GM23248 (cell line): ENCODE measurements at places on chromosomes 2 and 18. TPM values are rescaled to one million over a fixed set of nuclear protein-coding genes. Genes with fewer than 3 reads are reported as not detected.

GRCh38 chr2:138373993-138374408 lies 127.6 kb upstream of the SPOPL start:
- DNase-seq = peak; percentile 64
- no peaks in the 10 kb centered on the region for H3K36me3 ChIP-seq
- H3K4me1 ChIP-seq = no peaks in the 10 kb centered on the region
- no peaks in the 10 kb centered on the region for H3K27me3 ChIP-seq
- no peak overlapping the region for H3K4me3 ChIP-seq

POU3F3 gene
- total RNA-seq = not detected in 2 replicates

SERPINB13 gene
- total RNA-seq = not detected in 2 replicates

IL1R2 gene
- total RNA-seq = 0.22 TPM in 1 of 2 replicates, not detected in the other

DYSF gene
- total RNA-seq = 0.54 TPM in 1 of 2 replicates, not detected in the other

DNAJC5G gene
- total RNA-seq = not detected in 2 replicates

DNA sequence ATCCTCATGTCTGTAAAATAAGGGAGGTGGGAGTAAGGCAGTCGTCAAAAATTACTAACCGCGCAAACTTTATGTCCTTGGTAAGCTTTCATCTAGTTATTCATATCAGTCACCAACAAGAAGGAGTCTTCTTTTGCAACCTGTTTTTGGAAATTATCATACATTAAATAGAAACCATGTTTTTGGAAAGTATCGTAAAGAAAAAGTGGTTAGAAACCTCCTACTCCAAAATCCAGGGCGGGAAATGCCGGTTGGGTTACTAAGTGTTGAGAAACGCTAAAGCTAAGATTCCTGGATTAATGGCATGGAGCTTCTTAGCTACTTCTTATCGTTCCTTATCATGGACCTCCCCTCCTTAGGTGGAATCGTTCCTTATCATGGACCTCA lies 778 bp downstream of the BBS5 start:
- peaks cover 4% of the 10 kb centered on the region; the same call in 1 of the 2 replicates for H3K36me3 ChIP-seq
- H3K27me3 ChIP-seq = no peaks in the 10 kb centered on the region
- H3K4me3 ChIP-seq = peak overlapping the region; percentile 90
- H3K27ac ChIP-seq = peak overlapping the region; percentile 75
- H3K4me1 ChIP-seq = peaks cover 13% of the 10 kb centered on the region
- peak; percentile 61 for DNase-seq

DNA sequence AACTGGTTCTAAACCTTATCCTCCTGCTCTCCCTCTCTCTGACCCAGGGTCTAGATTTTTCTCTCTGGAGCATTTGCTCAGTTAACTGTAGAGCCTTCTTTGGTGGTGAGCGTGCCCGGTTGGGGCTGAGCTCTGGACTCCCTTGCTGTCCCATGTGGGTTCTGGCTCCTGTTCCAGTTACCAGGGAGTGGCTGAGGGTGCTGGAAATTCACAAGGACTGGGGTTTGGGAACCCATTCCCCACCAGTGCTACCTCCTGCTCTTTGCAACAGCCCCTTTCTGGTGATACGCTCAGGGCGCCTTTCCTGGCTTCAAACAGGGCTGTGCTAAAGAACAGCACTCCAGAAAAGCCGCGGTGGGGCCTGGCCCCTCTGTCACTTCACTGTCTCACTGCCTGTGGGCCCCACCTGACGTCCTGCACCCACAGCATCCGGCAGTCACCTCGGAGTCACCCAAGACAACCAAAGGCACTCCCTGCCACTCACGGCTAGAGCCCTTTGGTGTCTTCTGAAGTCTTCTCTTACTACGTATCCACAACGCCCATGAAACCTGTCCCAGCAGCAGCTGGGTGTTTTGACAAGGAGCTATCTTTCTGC lies 41.3 kb downstream of the CAPN13 start:
- 0 out of 2 replicates have a peak, but pooled peaks cover 13% of the 10 kb centered on the region for H3K27me3 ChIP-seq
- DNase-seq = no peak
- no peaks in the 10 kb centered on the region for H3K36me3 ChIP-seq
- H3K27ac ChIP-seq = no peak overlapping the region
- H3K4me3 ChIP-seq = no peak overlapping the region
- 0 out of 2 replicates have a peak, but pooled peaks cover 12% of the 10 kb centered on the region for H3K4me1 ChIP-seq

DNA sequence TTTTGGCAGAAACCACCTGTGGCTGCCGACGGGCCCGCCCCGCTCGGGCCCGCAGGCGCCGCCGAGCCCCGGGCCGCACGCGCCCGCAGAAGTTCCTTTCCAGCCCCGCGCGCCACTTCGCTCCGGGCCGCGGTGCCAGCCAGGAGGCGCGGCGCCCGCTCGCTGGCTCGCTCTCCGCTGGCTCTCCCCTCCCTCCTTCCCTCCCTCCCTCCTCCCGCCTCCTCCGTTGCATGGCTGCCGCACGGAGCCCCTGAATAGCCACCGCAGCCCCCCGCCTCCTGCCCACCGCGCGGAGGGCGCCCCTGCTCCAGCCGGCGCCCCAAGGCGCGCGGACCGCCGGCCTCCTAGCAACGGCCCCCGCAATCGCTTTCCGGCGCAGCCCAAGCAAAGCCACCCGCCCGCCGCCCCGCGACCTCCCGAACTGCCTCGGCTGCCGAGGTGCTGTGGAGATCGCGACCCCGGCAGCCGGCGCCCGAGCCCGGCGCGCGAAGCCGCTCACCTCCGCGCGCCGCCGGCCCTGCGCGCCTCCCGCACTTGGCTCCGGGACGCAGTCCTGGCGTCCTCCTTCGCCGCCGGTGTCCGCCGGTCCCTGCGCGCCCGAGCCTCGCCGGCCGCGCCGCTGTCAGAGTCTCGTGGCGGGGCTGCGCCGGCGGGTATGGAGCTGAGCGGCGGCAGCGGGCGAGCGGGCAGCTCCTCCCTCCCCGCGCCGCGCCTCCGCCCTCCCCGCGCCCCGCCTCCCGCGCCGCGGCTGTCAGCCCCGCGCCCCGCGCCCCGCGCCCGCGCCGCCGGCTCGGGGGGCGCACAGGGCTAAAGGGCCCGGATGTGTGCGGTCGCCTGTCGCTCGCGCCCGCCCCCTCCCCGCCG lies at the start of gene ZBTB7C:
Gene ZBTB7C, minus strand, starts transcription at position 657 of the 864 bp plus-strand sequence.
- no peak within 1 kb of the TSS for H3K27ac ChIP-seq
- H3K4me3 ChIP-seq = peak within 1 kb of the TSS; percentile 77
- no peaks in the 10 kb centered on the region for H3K36me3 ChIP-seq
- H3K4me1 ChIP-seq = peaks cover 10% of the 10 kb centered on the region; the same call in 1 of the 2 replicates

GRCh38 chr18:60872434-60872833 lies 460.8 kb upstream of the CDH20 start:
- no peak overlapping the region for H3K4me3 ChIP-seq
- H3K4me1 ChIP-seq = no peaks in the 10 kb centered on the region
- no peaks in the 10 kb centered on the region for H3K36me3 ChIP-seq

- no peaks in the 10 kb centered on the region for H3K27me3 ChIP-seq
- no peak overlapping the region for H3K4me3 ChIP-seq
- H3K4me1 ChIP-seq = peaks cover 9% of the 10 kb centered on the region; the same call in 1 of the 2 replicates
- H3K36me3 ChIP-seq = no peaks in the 10 kb centered on the region
- DNase-seq = peak; percentile 69
- H3K27ac ChIP-seq = no peak overlapping the region
Measured at GRCh38 chr2:145380436-145381017, 860.6 kb upstream of the ZEB2 start.

ALLC gene
- not detected in 2 replicates for total RNA-seq

DNA sequence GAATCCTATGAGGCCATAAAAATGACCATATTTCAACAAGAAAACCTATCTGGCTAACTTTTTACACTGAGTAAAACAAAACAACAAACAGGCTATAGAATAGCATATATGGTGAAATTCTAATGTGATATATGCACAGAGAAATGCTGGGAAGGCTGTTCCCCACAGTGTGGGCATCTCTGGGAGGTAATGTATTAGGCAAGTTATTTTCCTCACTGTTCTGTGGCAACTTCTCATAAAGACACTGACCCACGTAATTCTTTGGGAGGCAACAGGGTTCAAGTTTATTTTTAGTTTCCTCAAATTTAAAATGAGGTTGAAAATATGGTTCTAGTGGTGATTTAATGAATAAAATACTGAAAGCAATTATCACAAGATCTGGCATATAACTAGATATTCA lies 46.7 kb downstream of the RNU4ATAC start:
- H3K27me3 ChIP-seq = no peaks in the 10 kb centered on the region
- peaks cover 23% of the 10 kb centered on the region for H3K4me1 ChIP-seq
- H3K27ac ChIP-seq = no peak overlapping the region
- no peak for DNase-seq

CREG2 gene
- under 0.01 and 0.22 TPM in 2 replicates for total RNA-seq

DNA sequence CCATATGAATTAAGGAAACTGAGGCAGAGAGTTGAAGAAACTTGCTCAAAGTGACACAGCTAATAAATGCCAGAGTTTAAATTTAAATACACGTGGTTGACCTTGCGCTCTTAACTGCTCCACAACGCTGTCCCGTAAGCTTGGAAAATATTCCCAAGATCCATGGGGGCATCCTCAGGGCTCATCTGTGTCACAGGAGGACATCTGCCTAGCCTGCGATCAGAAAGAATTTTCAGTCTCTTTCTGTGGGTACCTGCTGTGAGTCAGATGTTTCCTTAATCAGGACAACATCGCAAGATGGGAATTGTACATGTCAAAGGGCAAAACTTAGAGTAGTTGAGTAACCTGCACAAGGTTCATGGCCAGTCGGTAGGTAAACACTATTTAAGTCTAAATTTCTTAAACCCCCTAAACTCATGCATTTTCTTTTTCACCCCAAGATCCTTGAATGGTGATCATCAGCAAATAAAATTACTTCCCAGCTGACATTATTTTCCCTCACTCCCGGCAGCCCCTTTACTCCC lies 1.4 kb downstream of the CMPK2 start:
- no peak overlapping the region for H3K4me3 ChIP-seq
- H3K27ac ChIP-seq = no peak overlapping the region
- DNase-seq = no peak
- no peaks in the 10 kb centered on the region for H3K36me3 ChIP-seq
- H3K4me1 ChIP-seq = no peaks in the 10 kb centered on the region
- H3K27me3 ChIP-seq = peaks cover 39% of the 10 kb centered on the region

COL5A2 gene
- total RNA-seq = 962 and 974 TPM in 2 replicates

PSMD1 gene
- total RNA-seq = 92.4 and 102 TPM in 2 replicates

TTC32 gene
- 1.5 TPM in 1 of 2 replicates, not detected in the other for total RNA-seq

SLC38A11 gene
- not detected in 2 replicates for total RNA-seq

DCDC2C gene
- not detected in 2 replicates for total RNA-seq

DNA sequence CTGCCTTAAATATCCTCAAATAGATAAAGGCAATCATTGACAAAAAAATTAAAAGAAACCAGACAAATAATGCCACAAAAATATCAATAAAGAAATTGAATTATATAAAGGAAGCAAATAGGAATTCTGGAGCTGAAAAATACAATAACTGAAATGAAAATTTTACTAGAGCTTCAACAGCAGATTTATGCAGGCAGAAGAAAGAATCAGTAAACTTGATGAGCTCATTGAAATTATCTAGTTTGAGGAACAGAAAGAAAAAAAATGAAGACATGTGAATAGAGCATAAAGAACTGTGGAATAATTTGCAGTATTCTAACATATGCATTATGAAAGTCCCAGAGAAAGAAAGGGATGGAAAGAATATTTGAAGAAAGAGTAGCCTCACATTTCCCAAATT lies 41.9 kb upstream of the ZCCHC2 start:
- DNase-seq = no peak
- no peaks in the 10 kb centered on the region for H3K36me3 ChIP-seq
- peaks cover 2% of the 10 kb centered on the region for H3K4me1 ChIP-seq

AFF3 gene
- 0.76 and 0.86 TPM in 2 replicates for total RNA-seq

- H3K4me3 ChIP-seq = no peak overlapping the region
- no peak overlapping the region for H3K27ac ChIP-seq
- H3K36me3 ChIP-seq = no peaks in the 10 kb centered on the region
- H3K27me3 ChIP-seq = no peaks in the 10 kb centered on the region
- H3K4me1 ChIP-seq = no peaks in the 10 kb centered on the region
Measured at GRCh38 chr2:194015751-194016150, 1641.3 kb upstream of the SLC39A10 start.

GRCh38 chr2:96239091-96239490 lies 26.7 kb downstream of the TMEM127 start:
- H3K27me3 ChIP-seq = no peaks in the 10 kb centered on the region
- H3K36me3 ChIP-seq = no peaks in the 10 kb centered on the region
- H3K4me1 ChIP-seq = peaks cover 16% of the 10 kb centered on the region
- no peak overlapping the region for H3K27ac ChIP-seq
- no peak for DNase-seq

LRRC30 gene
- total RNA-seq = not detected in 2 replicates

TAF4B gene
- 1.1 and 1.9 TPM in 2 replicates for total RNA-seq

DNA sequence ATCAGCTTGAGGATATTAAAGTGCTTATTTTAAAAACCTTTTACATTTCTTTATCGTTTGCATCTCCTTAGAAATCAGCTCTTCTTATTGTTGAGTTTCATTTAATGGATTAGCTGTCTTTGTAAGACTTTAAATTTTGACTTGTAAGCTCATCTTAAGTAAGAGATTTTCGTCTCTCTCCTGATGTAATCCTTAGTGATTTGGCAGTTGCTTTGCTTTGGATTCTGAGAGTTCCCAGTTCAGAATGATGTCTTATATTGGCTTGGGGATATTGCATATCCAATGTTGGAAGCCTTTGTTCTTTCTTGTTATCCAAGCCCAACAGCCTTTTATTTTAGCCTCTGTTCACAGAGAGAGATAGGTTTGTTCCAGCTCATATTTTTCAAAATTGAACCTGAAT lies 212.1 kb downstream of the ARL6IP6 start:
- DNase-seq = no peak
- no peak overlapping the region for H3K4me3 ChIP-seq
- no peak overlapping the region for H3K27ac ChIP-seq
- no peaks in the 10 kb centered on the region for H3K4me1 ChIP-seq
- H3K27me3 ChIP-seq = no peaks in the 10 kb centered on the region; the same call in 1 of the 2 replicates
- H3K36me3 ChIP-seq = no peaks in the 10 kb centered on the region

CXCR4 gene
- total RNA-seq = not detected in 2 replicates

LOXL3 gene
- total RNA-seq = 52.4 and 56.9 TPM in 2 replicates

DNA sequence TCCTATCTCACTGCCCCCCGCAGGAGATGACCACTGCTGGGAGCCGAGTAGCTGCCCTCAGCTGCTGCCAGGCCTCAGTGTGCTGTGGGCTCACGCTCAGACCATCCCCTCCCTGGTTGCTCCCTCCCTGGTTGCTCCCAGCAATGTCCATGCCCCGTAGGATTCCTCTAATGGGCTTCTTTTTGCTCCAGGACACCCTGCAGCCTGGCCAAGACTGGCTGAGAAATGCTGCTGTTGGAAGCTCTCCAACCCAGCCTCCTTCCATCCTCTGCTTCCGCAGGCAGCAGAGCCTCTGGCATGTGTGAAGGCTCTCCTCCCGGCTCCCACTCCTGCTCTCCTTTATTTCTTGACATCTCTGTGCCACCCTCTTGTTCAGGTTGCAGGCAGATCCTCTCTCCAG lies 48.6 kb downstream of the SOX11 start:
- DNase-seq = no peak
- H3K27me3 ChIP-seq = no peaks in the 10 kb centered on the region
- no peaks in the 10 kb centered on the region for H3K36me3 ChIP-seq
- no peak overlapping the region for H3K27ac ChIP-seq

GRCh38 chr18:38421872-38422615 lies 856.4 kb upstream of the CELF4 start:
- no peaks in the 10 kb centered on the region for H3K27me3 ChIP-seq
- no peak overlapping the region for H3K4me3 ChIP-seq
- no peak for DNase-seq
- H3K4me1 ChIP-seq = no peaks in the 10 kb centered on the region
- no peaks in the 10 kb centered on the region for H3K36me3 ChIP-seq

DNA sequence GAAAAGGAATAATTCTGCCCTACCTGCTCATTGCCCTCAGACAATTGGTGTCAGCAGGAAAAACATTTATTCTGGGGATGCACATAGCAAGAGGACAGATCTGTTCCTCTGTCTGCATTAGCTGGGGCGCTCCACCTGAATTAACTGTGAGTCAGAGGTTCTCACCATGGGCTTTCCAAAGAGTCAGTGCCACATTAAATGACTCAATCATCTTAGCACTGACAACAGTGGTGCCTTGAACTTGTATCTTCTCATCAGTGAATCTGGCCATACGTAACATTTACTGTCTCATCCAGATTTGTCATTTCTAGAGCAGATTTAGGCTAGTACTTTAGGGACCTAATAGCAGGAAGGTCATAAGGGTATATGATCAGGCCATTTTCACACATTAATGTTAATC lies 358.1 kb upstream of the CRIM1 start:
- no peak for DNase-seq
- no peaks in the 10 kb centered on the region for H3K36me3 ChIP-seq
- no peaks in the 10 kb centered on the region for H3K27me3 ChIP-seq
- no peak overlapping the region for H3K4me3 ChIP-seq
- H3K4me1 ChIP-seq = no peaks in the 10 kb centered on the region
